NCI-H524 (cell line): ENCODE measurements at places on chromosomes 16 and 17.
A peak's percentile ranks its signal among the peaks of the same experiment; 100 is the strongest.

DNA sequence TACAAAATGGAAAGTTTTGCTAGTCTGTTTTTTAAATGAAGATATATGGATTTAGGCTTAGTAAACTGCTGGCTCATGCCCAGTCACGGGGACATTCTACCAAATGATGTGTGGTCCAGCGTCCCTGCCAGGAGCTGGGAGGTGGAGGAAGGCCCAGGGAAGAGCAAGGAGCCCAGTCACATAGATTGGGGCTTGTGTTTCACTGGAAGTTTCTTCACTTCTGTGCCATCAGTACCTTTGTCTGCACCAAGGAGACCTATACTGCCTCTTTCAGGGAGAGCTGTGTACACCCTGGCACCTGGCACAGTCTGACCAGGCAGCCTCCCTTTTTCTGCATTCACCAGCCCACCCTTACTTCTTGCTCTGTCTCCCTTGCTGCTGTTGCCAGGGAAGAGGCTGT lies 32.6 kb upstream of the ERN1 start:
- no peak for DNase-seq

GRCh38 chr16:70680495-70681381 lies 5.1 kb downstream of the MTSS2 start:
- DNase-seq, result no peak

GRCh38 chr16:72500545-72500944 lies 328.6 kb upstream of the PMFBP1 start:
- DNase-seq, result no peak

DNA sequence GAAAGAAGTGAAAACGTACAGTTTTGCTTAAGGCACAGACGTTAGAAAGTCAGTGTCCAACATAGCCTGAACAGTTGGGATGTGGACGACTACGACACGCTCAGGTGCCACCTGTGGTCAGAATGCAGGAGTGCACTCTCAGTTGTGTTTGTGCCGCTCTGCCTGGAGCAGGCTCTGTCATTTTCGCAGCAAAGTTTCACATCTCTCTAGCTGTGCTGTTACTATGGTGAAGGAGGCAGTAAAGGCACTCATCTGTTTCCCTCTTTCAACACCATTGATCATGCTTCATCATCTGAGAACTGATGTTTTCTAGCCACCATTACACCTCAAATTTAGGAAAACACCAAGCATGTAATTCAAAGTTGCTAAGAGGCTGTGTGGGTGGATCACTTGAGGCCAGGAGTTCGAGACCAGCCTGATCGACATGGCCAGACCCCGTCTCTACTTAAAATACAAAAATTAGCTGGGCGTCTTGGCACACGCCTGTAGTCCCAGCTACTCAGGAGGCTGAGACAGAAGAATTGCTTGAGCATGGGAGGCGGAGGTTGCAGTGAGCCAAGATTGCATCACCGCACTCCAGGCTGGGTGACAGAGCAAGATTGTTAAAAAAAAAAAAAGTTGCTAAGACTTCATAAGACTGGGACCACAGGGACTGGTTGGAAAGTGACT lies 44.9 kb upstream of the DNAJA2 start:
- peak; percentile 33 for DNase-seq

DNA sequence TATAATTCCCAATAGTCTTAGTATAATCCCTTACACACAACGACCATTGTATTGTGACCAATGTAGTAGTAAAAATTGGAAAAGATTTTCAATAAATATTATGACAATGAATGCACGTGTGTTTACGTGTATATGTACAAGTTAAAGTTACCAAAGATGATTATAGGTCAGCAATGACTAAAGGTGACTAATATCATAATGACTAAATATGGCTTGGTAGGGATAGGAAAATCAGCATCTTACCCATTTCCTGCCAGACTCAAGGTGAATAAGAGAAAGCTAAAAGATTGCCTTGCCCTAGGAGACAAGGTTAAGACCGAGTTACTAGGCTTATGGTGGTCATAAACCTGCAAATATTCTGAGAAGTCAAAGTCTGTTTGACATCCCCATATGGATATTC lies 34.4 kb downstream of the CPD start:
- no peak for DNase-seq

DNA sequence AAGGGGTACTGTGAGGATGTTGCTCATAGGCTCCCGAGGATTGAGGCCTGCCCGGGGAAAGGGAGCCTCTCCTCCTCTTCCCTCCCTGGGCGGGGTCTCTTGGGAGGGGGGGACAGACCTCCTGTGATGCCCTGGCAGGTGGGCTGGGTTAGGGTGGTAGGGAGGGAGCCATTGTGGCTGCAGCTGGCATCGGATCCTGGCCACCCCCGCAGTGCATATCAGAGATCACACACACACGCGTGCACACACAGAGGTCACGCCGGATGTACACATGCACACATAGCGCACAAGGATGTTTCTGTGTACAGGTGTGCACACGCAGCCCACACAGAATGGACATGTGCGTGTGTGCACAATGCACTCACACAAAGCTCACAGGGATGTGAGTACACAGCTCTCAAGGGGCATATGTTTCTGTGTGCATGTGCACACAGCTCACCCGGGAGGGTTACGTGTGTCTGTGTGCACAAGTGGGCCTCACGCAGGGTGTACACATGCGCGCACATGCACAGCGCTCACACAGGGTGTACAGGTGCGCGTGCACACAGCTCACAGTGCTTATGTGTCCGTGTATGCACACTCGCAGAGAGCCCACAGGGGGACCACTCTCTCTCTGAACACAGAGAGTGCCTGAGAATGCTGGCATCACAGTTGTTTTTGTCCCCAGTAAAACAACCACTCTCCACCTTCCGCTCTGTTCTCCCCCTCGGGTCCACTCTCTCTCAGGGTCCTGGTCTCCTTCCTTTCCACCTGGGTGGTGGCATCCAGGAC lies 2.4 kb downstream of the GJD3 start:
- no peak for DNase-seq

- DNase-seq, result no peak
Measured at GRCh38 chr16:15900901-15901500, 12.6 kb upstream of the CEP20 start.

DNA sequence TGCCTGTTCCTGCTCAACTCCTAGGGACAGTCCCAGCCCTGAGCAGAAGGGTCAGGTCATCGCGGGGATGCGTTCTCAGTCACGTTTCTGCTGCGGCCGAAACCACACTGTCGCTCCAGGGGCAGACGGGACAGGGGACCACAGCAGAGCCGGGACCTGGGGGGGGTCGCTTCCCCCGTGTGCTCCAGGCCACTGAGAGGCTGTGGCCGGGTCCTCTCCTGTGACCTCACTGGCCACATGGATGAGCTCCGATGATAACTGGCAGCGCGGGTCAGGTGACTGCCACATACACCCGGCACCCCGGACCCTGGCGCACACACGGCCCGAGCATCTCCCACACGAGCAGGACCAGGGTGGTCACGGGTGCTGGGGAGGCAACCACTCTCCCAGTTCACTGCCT lies 12.8 kb downstream of the GNPTG start:
- DNase-seq, result no peak
